ENCODE measurements at places on chromosomes 5 and 9.
A peak's percentile ranks its signal among the peaks of the same experiment; 100 is the strongest.

- peak; percentile 60 for DNase-seq
Measured at GRCh38 chr5:157689942-157690689, 18.8 kb downstream of the C5orf52 start.

- no peak for DNase-seq
Measured at GRCh38 chr9:70405808-70406433, 8.5 kb downstream of the KLF9 start.

DNA sequence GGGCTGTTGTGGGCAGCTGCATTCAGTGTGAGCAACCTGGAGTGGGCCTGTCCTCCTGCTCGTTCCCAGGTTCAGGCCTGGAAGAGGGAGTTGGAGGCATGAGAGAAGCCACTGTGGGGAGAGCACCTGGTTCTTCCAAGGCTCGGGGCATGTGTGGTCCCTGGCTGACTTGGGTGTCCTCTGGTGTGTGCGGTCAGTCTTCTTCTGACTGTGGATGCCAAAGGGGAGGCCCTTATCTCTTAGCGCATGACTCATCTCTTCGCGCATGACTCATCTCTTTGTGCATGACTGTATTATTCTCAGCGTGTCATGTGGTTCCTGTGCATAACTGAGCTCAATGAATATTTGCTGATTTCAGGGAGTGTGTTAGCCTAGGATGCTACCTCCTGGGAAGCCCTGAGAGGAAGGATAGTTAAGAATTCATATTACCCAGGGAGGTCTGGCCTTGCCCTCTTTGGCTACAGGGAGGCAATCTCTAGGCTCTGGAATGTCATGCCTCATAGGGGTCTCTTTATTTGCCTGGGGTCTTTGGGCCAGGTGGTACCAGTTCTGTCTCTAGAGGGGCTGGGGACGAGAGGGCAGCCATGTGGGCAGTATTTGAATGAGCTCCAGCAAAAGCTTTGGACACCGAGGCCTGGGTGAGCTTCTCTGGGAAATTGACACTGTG, 188.7 kb downstream of the HSPA4 start:
- no peak for DNase-seq

DNA sequence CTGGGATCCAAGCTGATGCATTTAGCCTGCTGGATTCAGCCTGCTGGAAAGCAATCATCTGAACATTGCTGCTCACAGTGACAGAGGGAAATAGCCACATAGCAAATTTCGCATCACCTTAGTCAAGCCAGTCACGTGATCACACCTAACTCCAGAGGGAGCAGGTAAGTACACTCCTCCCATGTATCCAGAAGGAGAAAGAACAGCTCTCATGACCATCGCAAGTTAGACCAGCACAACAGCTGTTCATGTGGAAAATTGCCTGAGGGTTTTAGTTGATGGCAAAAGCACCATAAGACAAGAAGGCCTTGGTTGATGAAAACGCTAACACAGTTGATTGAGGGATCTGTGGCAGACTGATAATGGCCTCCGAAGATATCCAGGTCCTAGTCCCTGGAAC, 34.2 kb upstream of the MYO10 start:
- DNase-seq = no peak

DNA sequence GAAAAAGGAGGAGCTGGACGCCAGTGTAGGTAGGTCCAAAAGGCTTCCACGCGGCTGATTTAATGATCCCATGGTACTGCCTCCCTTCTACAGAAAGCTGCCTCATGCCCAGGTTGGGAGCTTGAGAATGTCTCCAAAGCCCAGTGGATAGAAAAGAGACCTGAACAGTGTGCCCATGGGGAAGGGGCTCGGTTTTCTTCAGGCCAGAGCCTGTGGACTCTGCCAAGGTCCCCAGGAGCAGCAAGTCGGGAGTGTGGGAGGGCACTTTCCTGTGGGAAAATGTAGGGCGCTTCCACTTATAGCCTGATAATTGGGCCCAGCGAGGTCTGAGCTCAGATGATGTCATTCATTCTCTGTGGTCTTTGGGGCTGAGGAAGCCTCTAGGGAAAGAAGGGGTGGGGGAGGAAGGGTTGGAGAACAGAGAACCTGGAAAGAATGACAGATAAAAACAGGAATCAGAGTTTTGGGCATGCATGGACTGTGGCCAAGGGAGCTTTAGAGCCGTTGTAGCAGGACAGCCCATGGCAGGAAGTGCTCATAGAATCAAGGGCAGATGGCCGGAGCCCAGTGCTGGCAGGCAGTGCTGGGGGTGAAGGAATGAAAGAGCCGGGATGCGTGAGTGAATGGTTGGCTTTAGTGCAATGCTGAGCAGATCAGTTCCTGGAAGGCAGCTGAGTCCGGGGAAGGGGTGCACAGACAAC, 42.5 kb upstream of the SH3PXD2B start:
- no peak for DNase-seq

- DNase-seq = no peak
Measured at GRCh38 chr5:165333623-165334022, 1828.2 kb downstream of the MAT2B start.

DNA sequence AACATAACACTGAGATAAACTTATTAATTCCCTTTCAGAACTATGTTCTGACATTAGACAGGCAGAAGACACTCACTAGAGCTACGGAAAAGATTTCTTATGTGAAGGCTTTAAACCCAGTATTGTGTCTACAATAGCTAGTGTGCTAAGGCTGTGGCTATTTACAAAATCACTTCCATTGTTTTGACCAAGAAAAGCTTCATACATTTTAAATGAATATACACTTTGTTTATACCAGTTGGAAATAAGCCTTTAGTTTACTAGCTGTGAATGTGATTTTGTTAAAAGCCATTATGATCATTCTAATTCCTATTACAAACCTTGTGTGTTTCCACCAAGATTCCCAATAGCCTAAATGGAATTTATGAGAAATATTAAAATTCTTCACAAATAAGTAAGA, 83.0 kb downstream of the AGTPBP1 start:
- DNase-seq = no peak

DNA sequence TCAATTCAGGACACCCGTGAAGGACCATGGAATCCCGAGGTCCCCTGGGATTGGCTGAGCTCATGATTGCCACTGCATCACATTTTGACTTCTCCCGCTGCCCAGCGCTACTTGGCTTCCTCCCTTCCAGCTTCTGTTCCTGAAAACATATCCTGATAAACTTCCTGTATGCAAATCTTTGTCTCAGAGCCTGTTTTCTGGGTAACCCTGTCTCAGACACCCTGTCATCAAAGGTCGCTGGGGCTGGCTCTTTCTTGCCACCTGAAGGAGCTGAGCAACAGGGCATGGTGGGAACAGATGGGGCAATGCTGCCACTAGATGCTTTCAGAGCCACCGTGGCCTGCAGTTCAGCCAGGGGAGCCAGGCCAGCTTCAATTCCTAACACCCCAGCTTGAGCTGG, 154.3 kb upstream of the TBC1D2 start:
- DNase-seq = no peak

- DNase-seq = no peak
Measured at GRCh38 chr9:93699650-93700049, 123.3 kb downstream of the PHF2 start.

DNA sequence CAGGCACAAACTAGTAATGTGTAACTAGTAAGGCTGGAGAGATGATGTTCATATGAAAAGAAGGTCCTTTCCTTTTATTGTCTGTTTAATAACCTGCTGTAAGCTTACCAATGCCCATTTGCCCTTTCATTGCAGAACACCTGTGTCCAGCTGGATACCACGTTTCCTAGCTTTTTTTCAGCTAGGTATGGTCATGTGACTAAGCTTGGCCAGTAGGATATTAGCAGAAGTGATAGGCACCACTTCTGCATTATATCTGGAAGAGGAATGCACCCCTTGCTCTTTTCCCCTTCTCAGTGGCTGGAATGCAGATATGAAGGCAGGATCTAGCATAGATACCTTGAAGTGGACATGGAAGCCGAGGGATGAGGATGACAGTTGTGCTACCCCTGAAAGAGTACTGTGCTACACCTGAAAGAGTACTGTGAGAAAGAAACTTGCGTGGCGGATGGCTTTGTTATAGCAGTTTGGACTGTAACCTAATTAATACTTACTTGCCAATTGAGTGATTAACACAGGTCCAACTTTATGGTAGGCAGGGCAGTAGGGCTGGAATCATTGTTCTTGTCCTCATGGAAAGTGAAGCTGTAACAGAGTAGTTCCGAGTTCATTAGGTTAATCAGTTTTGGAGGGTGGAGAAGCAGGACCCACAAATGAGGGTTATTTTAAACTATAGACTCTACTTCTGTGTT, 6.8 kb downstream of the SMIM32 start:
- no peak for DNase-seq

GRCh38 chr5:168023191-168023590, 268.3 kb upstream of the WWC1 start:
- DNase-seq = no peak

- DNase-seq = no peak
Measured at GRCh38 chr5:156043351-156043750, 283.6 kb upstream of the SGCD start.

DNA sequence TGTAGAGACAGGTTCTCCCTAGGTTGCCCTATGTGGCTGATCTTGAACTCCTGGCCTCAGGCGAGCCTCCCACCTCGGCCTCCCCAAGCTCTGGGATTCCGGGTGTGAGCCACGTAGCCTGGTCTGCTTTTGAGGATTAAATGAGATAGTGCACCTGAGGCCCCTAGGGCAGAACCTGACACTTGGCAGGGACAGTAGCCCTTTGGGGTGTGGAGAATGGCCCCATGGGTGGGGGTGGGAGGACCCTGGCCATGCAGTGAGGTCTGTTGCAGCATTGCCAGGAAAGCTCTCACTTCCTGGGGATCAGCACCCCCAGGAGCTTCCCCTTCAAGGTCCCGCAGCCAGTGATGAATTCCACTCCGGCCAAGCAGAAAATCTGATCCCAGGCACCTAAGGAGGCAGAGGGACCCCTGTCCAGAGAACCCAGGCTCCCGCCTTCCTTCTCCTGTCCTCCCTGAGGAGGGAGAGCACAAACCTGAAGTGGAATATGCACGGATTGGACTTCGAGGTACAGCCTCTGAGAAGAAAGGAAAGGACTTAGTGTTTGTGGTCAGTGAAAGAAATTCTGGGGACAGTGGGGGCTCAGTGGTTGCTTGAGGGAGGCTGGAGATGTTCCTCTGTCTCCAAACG, 73.9 kb upstream of the UNC5A start:
- DNase-seq = no peak

Data from H1 (cell line).